ENCODE measurements at places on chromosomes 5 and 9.

GRCh38 chr9:75120686-75121085 lies 32.4 kb downstream of the OSTF1 start:
- DNase-seq, result no peak

- DNase-seq, result no peak
Observed at GRCh38 chr9:108811944-108812343, 43.8 kb downstream of the ACTL7B start.

DNA sequence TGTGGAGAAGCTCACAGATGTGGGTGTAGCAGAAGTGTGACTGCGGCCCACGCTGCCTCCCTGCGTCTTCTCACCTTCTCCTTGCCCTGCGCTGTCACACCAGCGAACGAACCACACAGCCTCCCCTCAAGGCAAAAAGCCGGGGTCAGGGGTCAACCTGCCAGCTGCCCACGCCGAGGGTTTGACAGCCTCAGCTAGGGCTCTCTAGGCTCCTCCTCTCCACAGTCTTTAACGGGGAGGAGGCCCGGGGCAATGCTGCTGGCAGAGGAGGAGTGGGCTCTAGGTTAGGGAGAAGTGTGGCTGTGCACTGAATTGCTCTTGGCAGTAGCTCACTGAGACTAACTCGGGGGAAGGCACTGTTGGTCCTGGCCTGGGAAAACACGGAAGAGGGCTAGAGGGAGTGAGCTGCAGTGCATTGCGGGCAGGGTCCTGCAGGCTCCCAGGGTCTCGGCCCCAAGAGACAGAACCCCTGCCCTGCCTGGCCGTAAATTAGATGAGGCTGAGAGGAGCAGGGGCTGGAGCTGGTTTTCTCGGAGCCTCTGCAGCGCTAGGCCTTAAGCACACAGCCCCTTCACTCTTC lies 4.2 kb upstream of the TRIM52 start:
- no peak for DNase-seq

GRCh38 chr5:45385321-45386058 lies 310.7 kb downstream of the HCN1 start:
- DNase-seq, result no peak

GRCh38 chr5:42494414-42494813 lies 71.2 kb downstream of the GHR start:
- no peak for DNase-seq

- no peak for DNase-seq
Observed at GRCh38 chr5:15620501-15620900, 120.5 kb downstream of the FBXL7 start.

DNA sequence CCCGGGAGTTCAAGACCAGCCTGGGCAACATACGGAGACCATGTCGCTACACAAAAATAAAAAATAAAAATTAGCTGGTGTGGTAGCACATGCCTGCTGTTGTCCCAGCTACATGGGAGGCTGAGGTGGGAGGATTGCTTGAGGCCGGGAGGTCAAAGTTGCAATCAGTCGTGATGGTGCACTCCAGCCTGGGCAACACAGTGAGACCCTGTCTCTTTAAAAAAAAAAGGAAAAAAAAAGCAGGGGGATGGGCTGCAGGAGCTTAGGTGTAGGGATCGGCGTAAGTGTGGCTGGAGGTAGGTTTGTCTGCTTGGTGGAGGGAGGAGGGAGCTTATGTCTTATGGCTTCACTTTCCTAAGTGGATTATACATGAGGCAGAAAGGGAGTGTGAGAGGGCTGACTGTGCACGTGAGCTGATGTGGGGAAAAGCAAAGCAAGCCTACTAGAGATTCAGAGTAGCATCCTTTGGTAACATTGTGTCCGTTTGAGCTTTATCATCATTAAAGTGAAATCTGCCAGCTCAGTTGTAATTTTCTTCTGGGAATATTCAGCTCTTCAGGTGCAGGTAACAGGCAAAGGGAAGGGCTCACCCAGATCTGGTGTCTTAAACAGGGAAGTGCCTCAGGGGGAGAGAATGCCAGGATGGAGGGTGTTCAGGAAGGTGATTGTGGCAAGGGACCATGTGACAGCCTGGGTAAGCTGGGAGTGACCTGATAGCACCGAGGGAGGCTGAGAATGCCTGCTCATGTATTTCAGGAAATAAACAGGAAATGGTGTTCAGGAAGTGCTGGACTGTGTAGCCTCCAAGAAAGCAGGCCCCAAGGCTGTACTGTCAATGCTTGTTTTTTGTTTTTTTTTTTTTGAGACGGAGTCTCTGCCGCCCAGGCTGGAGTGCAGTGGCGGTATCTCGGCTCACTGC lies 17.6 kb upstream of the SETX start:
- DNase-seq, result no peak

DNA sequence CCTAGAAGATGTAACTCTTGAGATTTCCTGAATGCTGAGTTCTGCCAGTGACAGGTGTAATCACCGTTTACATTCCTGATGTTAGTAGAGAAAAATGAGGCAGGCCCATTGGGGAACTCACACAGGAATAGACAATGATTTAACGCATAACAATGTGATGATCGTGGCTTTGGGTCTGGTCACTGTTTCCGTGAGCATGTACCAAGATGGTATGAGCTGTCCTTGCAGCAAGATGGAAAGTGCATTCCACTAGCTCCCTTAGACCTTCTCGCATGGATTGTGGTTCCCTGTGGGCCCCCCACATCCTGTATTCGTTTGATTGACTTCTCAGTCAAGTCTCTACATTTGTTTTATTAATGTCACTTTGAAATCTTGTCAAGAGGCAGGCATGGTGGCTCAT lies 124.0 kb upstream of the DAP start:
- DNase-seq, result no peak

DNA sequence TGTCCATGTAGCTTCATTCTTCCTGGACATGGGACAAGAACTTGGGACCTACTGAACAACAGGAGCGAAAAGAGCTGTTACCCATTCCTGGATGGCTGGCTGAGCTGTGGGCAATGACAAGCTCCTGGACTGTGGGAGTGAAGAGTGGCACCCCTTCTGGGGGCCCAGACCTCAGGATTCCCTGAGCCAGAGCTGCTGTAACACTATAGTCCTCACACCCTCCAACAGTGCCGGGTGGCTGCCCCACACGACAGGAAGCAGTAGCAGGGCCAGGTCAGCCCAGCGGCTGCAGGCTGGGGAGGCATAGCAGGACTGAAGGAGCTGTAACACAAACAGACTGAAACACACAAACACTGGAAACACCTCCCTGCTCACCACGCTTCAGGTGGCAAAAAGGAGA lies 169.7 kb upstream of the IRX2 start:
- no peak for DNase-seq

GRCh38 chr5:141236516-141237313 lies 8.5 kb upstream of the PCDHB15 start:
- DNase-seq, result no peak

DNA sequence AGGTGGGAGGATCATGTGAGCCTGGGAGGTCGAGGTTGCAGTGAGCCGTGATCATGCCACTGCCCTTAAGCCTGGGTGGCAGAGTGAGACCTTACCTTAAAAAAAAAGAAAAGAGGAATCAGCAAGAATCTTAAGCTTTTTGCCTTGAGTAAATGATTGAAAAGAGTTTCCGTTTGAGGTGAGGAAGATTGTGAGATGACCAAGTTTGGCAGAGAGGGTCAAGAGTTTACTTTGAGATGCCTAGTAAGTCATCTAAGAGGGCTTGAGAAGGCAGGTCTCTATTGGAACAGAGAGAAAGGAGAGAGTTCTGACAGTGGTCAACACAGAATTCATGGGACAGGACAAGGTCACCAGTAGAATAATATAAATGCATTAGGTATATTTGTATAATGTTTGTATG lies 572.1 kb downstream of the TLE4 start:
- DNase-seq, result no peak

- DNase-seq, result no peak
Observed at GRCh38 chr5:152188251-152188650, 216.8 kb downstream of the NMUR2 start.

- DNase-seq, result no peak
Observed at GRCh38 chr9:105064248-105065097, 136.5 kb upstream of the ABCA1 start.

GRCh38 chr5:98774192-98775033 lies 950 bp downstream of the RGMB start:
- DNase-seq, result peak; percentile 71

- no peak for DNase-seq
Observed at GRCh38 chr5:156142867-156143266, 184.1 kb upstream of the SGCD start.

DNA sequence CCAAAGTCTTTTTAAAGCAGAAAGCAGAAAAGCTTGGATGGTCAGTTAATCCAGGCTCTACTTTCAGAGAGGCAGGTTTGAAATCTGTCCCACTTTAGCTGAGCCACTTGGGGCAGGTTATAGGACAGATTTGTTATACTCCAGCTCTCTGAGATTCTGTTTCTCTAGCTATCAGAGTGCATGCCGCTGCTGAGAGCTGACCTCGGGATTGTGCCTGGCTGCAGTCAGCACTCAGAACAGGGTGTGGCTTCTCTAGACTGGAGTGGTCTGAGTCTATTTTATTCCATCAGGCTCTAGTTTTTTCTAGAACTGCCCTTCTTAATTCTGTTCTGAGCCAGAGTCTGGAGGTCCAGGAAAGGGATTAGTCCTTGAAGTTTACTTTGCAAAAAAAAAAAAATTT lies 67.7 kb downstream of the NDFIP1 start:
- no peak for DNase-seq

DNA sequence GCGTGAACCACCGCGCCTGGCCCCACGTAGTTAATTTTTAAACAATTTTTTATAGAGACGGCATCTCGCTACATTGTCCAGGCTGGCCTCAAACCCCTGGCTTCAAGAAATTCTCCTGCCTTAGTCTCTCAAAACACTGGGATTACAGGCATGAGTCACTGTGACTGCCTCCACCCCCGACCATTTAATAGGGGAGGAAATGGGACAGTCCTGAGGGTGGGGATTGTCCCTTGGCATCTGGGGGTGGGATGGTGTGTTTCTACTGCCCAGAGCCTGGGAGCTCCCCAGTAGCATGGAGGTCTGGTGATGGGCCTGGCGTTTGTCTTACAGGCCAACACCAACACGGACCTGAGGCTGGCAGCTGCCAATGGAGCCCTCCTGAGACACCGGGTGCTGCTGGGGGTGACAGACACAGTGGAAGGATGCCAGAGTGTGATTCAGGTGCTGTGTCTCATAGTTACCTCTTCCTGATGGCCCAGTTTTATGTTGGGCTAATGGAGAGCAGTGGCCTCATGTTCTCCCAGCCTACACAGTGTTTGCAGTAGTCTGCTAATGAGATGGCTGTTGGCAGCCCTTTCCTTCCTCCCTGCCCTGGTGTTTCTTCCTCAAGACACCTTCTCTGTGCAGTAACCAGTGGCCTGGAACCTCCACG lies 22.5 kb downstream of the TMEM268 start:
- DNase-seq, result no peak

DNA sequence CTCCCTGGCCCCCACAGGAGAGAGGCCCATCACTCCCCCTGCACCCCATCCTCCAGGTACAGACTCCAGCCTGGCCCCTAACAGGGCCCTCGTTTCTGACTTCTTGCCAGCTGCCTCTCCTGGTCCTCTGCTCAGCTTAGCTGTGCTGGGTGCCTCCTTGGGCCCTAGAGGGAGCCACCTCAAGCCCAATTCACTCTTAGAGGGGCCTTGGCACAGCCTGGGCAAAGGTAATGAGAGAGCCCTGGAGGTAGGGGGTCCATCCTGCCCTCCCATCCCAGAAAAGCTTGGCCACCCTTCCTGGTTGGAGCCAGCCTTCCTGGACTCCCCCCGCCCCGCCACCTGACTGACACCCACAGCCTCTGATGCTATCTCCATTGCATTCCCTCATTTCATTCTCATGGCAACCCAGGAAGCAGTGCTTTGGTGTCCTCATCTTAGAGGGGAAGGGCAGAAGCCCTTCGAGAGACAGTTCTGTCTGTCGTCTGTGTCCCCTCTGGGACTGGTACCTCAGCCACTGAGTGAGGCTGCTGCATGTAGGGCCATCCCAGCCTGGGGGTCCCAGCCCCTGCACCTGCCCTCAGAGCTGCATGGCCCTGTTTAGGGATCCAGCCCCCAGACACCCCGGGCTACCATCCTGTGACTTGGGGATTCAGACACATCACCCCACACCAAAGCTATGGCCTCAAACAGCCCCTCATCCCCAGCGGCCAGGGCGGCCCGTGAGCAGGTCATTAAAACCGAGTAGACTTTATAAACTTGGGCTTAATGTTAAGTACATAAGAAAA lies 95.5 kb downstream of the BARX1 start:
- no peak for DNase-seq

DNA sequence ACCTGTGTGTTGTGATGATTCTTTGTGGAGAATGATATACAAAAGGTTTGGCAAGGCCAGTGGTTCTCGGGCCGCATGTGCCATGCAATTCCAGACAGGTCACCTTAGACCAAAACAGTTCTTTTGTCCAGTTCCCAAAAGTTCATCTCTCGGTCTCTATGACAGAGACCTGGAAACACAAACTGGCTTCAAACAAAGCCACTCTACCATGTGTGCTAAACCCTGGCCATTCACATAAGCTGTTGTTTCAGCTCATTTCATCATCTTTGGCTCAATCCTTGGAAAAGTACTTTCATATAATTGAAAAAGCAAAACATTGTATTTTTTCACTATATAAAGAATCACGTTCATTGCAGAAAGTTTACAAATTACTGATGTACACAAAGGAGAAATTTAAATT lies 210.5 kb upstream of the SEMA6A start:
- no peak for DNase-seq

DNA sequence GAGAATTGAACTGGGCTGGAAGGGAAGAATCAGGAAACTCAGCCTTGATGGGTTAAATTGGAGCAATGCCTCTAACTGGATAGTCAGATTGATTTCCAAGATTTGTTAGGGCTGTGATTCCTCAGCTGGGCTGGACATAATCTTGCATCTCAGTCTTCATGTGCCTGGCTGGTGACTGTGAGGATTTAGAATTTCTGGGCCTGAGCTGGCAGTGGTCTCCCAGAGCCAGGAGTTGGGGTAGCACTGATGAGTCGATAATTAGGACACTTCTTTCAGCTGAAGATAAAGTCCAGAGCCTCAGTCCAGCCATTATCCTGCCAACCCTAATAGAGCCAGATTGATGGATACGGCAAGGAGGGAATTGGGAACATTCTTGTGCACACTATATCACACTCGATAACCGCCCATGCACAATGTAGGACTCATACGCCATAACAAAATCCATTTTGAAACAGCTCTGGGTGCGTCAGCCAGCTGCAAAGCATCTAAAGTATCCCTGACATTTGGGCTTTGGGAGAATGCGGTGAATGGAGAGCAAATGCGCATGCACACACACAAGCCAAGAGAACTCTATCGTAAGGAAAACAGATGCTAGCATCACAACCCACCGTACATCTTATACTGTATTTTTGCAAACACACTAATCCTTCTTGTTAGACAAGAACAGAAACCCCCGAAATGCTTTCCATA lies 405.1 kb upstream of the KLF4 start:
- DNase-seq, result no peak
